Left ventricle myocardium inferior (tissue), 1 donor: ENCODE measurements at places on chromosomes 11 and 22.

DNA sequence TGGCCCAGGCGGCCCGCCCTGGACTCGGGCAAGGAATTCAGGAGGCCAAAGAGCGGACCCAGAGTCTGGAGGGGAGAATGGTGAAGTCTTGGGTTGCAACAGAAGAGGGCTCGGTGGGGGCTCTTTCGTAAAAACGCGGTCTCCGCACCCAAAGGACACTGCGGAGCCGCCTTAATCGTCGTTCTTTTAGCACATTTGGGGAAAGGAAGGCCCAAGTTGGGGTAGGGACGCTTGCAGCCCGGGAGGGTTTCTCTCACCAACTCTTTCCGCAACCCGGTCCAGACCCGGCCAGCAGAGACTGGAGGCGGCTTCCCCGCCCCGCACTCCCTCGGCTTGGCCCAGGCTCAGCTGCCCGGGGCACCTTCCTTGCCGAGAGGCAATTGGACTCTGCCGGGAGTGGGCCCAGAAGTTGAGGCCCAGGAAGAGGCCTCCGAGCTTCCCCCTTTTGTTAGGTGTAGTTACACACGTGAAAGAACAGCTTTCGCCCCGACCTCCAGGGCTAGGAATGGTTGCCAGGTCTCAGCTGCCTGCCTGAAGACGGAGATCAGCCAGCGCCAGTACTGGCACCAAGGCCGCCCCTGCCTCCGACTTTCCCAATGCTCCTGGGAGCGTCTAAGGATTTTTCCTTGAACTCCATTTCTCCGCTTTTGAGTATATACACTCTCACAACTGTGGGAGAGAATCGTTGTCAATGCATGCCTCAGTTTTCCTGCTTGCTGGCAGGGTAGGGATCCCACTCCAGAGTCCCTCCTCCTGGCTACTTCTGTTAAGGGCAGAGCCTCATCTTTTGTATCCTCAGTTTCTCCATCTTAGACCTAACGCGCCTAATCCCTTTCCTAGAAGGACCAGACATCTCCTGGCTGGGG, 3.7 kb downstream of the ALX4 start:
- DNase-seq = no peak

- no peak for DNase-seq
Observed at GRCh38 chr11:69704508-69705253, 859 bp upstream of the FGF19 start.

- no peak for DNase-seq
Observed at GRCh38 chr11:47536915-47537314, 16.0 kb downstream of the CELF1 start.

DNA sequence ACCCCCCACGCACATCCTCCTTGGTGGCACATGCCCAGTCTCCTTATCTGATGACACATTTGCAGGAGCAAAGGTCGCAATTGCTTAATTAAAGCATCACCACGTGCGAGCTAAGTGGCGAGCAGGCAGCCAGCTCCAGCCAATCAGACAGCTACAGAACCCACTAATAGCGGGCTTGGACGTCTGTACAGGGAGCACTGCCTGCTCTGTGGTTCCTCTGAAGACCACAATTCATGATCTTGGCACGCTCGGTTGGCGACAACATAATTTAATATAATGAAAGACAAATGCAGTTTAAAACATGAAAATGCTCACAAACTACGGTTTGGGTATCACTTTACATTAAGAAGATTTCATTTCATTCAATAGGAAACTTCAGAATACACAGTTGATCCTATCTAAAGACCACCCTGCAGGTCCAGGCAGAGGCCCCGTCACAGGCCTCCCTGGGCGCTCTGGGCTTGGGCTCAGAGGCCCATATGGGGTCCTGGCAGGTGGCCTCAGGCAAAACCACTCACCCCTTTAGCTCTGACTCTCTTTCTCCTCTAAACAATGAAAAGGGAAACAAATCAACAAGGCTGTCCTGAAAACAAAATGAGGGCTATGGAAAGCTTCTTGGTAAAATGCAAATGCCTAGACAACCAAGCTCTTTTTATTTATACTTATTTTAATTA, 10.4 kb downstream of the PACSIN2 start:
- DNase-seq = no peak

- DNase-seq = no peak
Observed at GRCh38 chr11:7427733-7428132, 57.6 kb upstream of the OLFML1 start.

GRCh38 chr11:43341159-43341558, 17.6 kb upstream of the TTC17 start:
- DNase-seq = no peak

GRCh38 chr22:29231971-29232959, 26.6 kb downstream of the EMID1 start:
- DNase-seq = no peak

DNA sequence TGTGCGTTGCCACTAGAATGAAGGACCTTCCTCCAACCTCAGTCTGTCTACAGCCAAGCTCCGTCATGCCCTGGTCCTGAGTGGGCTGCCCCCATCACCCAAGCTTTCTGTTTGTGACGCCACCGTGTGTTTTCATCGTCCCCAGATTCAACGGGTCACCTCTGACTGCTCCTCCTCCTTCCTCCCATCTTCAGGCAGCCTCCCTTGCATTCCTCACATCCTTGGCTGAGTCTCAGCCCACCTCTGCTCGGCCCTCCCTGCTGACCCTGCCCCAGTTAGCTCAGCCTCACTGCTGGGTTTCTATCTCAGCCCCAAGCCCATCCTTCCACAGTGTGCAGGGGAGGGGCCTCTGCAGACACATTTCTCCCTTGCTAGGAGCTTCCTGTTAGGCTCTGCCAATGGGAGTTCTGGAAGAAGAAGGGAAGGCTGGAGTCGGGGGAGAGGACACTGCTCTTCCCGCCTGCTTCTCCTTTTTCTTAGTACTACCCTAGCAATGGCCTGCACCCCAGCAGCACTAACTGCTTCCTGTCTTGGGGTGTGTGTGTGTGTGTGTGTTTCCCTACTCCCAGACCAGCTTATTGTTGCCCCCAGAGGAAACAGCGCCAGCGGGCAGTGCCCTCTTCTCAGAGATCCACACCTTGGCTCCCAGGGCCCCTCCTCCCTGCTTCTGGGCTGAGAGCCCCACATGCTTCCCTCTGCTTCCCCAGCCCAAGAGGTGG, 5.2 kb downstream of the IFT27 start:
- DNase-seq = no peak

GRCh38 chr11:66996609-66997273, 21.6 kb downstream of the C11orf86 start:
- DNase-seq = peak; percentile 19

- DNase-seq = no peak
Observed at GRCh38 chr11:86495351-86495750, 120.7 kb downstream of the CCDC81 start.

GRCh38 chr11:67656278-67656922, 5.9 kb upstream of the ACY3 start:
- DNase-seq = no peak

DNA sequence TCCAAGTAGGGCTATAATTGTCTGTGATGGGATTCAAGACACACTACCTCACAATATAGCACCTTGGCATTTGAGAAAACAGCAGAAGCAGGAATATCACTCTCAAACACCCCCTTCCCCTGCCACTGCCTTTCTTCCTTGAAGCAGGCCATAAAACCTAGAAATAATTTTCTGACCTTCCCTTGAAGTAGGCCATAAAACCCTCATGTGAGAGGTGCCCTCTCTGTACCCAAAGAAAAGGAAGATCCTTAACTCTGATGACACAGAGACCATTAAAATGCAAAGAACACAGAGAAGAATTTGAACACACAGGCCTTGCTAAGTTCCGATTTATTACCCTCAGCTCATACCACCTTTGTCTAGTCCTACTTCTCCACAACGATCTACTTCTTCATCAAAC, 631.7 kb upstream of the CADM1 start:
- no peak for DNase-seq

GRCh38 chr11:707817-708420, 1.9 kb downstream of the EPS8L2 start:
- no peak for DNase-seq

- DNase-seq = no peak
Observed at GRCh38 chr11:91981995-91982394, 242.6 kb upstream of the FAT3 start.

DNA sequence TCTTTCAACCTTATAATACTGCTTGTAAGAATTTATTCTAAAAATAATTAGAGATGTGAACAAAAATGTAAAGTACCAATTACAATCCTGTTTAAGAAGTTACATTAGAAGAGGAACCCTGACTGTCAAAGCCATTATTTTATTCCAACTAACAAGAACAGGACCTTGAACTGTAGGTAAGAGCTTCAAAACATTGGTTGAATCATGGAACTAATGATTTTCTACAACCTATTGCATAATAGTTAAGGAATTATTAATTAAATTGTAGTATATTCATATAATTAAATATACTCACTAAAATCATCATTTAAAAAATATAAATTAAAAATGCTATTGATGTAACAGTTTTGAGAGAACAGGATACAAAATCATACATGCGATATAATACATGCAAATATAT, 649.4 kb upstream of the KIRREL3 start:
- DNase-seq = no peak

DNA sequence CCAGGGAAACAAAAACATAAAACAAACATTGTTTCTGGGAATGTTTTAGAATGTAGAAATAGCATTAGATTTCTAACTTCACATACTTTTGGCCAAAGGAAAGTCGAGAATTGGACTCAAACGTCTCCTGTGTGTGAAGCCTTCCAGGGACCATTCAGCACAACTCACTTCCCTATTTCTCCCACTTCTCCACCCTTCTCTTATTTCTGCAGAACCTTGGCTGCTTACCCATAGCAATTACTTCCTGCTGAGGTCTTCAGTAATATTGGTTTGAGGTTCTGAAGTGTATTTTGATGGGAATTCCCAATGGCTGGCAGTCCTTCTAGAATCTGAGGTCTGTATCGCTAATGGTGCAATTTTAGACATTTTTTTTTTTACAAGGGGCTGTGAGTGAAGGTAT, 158.3 kb upstream of the SNX19 start:
- no peak for DNase-seq

- DNase-seq = peak; percentile 14
Observed at GRCh38 chr22:28016781-28017557, 97.9 kb upstream of the PITPNB start.

DNA sequence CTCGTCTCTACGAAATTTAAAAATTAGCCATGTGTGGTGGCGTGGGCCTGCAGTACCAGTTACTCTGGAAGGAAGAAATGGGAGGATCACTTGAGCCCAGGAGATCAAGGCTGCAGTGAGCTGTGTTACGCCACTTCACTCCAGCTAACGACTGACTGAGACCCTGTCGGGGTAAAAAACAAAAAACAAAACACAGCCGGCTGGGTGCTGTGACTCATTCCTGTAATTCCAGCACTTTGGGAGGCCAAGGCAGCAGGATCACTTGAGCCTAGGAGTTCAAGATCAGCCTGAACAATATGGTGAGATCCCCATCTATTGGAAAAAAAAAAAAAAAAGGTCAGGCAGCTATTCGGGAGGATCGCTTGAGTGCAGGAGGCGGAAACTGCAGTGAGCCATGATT, 2.4 kb downstream of the PAFAH1B2 start:
- DNase-seq = no peak

GRCh38 chr11:90822996-90823395, 600.1 kb upstream of the CHORDC1 start:
- DNase-seq = no peak

DNA sequence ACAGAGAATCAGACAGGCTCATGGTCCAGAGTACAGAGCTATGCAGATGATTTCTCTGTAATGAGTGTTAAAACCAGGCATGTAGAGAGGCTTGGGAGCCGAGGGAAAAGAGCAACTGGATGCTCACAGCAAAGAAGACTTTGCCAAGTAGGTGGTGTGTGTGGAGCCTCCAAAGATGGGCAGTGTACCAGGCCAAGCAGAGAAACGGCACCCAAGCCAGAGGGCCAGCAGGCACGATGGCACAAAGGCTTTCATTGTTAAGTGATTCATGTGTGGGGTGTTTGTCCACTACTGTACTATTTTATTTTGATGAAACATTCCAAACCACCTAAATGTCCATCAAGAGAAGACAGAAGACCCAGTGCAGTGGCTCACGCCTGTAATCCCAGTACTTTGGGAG, 11.1 kb downstream of the RANGAP1 start:
- DNase-seq = no peak

- DNase-seq = peak; percentile 45
Observed at GRCh38 chr11:72634472-72635095, 39.6 kb downstream of the PDE2A start.
